Esophagus muscularis mucosa (tissue), 4 donors: ENCODE measurements at places on chromosomes 16 and 17.

GRCh38 chr17:41724476-41725050 lies 9.9 kb downstream of the HAP1 start:
- no peak for DNase-seq

GRCh38 chr17:1050246-1050995 lies 53.5 kb downstream of the TIMM22 start:
- no peak for DNase-seq

DNA sequence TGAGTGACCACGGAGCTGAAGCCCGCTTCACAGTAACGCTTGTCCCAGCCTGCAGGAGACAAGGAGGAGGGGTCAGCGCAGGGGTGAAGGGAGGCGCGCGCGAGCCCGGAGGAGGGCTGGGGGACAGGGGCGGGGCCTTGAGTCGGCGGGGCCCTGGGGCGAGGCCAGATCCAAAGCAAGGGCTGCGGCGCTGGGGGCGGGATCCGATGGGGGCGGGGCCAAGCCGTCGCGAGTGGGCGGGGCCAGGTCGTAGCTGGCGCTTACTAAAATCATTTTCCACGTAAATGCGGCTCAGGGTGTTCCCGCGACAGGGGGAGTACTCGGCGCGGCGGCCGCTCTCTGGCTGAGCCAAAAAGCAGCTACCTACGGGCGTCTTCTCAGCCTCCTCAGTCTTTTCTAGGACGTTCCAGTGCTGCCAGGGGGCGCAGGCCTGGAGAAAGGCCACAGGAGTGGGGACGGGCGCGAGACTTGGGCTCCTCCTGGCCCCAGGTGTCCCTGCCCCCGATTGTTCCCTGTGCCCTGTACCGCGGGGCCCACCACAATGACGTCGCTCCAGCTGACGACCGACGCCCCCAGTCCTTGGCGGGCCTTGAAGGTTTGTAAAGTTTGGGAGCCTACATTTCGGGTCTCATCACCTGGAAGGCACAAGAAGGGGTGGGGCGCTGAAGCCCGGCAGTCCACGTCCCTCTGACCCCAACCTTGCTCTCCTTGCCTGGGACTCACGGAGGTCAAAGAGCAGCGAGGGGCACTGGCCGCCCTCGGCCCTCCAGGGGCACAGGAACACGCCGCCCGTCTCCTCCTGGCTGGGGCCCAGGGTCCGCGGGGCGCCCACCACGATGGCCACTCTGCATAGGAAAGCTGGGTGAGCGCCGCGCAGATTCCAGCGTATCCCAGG lies 3.9 kb downstream of the ITGA2B start:
- DNase-seq = peak; percentile 96

DNA sequence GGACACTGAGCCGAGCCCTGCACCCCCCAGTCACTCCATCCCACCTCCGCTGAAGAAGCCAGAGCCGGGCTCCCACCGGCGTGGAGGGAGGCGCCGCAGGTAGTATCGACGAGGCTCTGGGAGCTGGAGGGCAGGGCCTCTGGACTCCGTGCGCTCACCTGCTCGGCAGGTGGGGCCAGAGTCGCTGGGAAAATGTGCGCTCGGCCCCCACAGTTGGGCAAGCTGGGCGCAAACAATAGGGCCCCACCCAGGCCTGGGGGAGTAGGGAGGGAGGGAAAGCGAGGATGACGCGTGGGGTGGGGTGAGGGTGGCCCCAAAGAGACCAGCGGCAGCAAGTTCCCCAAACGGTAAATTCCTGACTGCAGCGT lies 668 bp downstream of the JUP start:
- DNase-seq = no peak

DNA sequence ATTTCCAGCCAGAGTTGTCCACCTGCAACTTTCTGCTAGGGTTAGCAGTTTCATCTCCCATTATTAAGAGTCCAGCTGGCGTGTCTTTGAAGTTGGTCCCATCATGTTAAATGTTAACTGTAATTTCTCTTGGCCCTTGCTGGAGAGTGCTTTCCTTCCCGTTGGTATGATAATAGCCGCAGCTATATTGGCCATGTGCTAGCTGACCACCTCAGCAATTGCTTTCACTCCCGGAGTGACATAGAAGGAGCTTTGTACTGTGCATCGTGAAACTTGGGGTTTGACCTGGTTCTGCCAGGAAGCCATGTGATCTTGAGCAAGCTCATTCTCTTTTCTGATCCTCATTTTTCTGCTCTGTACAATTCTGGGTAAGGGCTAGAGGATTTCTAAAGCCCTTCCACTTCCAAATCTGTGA lies 81.0 kb upstream of the TBX2 start:
- no peak for DNase-seq

DNA sequence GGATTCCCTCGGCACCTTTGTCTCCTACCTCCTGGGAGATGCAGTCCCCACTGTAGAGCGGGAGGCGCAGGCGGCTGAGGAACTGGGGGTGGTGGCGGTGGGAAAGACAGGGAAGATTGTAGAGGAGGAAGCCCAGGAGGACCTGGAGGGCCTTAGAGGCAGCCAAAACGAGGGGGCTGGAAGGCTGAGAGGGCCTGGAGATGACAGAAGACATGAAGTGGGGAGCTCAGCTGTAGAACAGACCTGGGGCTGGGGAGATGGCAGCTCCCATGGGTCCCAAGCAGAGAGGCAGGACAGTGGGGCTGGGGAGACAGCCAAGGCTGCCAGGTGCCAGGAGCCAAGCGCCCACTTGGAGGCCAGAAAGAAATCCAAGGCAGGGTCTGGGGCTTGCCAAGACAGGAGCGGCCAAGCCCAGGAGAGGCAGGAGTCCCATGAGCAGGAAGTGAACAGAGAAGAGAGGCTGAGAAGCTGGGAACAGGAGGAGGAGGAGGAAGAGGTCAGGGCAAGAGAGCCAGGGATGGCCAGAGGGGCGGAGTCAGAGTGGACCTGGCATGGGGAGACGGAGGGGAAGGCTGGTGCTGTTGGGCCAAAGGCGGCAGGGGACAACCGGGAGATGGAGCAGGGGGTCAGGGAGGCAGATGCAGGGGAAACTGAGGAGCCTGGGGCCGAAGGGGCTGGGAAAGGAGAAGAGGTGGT lies 803 bp downstream of the APOBR start:
- DNase-seq = no peak

DNA sequence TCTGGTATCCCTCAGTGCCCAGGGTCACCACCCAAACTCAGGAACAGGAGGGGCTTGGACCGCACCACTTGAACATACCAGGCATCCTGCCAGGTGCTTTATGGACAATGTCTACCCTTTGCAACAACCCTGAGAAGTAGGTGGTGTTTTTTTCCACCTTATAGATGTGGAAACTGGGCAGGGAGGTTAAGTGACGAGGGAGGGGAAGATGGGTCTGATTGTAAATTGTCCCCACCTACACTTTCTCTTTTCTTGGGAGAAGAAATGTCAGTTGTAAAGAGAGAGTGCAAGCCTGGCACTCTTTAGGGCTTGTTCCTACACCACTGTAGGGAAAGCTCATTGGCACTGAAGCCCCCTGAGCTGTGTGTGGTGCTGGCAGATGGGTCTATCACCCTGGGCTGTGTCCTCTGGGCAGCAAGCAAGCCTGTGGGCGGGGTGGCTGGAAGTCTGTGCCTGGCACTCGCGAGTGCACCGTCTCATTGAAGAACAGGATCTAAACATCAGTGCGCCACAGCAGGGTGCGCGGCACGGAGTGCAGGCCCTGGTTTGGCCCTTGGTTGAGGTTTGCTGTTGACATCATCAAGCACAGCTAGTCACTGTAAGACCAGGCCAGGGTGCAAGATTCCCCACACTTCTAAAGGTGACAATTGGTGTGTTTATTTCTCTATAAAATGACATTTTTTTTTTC lies 15.1 kb downstream of the NOD2 start:
- no peak for DNase-seq

DNA sequence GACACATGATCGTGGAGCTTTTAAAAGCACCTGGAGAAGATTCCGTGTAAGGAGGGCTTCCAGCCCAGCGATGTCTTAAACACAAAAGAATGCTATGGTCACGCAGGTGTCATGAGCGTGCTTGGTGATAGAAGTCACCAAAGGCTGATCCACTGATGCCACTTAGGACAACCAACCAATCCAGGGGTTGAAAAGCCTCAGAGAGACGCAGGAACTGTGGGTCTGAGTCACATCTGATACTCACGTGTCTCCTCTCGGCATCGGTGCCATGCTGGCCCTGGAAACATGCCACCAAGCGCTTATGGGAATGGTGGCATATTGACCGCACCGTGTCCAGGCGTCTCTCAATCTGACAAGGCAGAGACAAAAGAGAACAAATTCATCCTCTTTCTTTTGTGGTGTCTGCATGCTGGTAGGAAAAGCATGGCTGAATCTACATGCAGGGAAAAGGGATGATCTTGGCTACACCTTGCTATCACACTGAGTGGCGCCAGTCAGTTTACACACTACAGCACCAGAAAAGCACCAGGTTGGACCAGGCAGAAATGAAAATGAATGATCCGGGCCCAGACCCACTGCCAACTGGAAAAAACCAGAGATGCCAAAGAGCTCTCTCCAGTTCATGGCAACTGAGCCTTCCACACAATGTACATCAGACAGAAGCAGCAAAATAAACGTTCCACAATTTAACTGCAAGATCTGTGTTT lies 38.0 kb downstream of the ARHGAP17 start:
- no peak for DNase-seq

DNA sequence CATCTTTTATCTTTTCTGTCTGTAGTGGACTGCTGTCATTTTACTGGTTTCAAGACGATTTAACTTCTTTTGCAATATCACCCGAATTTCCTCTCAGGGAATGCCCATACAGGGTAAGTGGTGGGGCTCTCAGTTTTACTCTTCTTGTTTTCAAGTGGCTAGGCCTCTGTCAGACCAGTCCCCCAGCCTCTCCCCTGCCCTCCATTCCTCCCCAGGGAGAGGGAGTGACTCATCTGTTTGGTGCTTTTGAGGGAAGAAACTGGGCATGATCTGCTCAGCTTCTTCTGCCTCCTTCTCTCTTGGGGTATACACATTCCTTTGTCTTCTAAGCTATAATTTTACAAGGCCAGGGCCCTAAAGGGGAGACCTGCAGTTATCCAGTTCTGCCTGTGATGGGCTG lies 332.0 kb downstream of the CBLN1 start:
- DNase-seq = no peak
